Thymus (tissue), 14 donors: ENCODE measurements at places on chromosomes 7 and 10.

DNA sequence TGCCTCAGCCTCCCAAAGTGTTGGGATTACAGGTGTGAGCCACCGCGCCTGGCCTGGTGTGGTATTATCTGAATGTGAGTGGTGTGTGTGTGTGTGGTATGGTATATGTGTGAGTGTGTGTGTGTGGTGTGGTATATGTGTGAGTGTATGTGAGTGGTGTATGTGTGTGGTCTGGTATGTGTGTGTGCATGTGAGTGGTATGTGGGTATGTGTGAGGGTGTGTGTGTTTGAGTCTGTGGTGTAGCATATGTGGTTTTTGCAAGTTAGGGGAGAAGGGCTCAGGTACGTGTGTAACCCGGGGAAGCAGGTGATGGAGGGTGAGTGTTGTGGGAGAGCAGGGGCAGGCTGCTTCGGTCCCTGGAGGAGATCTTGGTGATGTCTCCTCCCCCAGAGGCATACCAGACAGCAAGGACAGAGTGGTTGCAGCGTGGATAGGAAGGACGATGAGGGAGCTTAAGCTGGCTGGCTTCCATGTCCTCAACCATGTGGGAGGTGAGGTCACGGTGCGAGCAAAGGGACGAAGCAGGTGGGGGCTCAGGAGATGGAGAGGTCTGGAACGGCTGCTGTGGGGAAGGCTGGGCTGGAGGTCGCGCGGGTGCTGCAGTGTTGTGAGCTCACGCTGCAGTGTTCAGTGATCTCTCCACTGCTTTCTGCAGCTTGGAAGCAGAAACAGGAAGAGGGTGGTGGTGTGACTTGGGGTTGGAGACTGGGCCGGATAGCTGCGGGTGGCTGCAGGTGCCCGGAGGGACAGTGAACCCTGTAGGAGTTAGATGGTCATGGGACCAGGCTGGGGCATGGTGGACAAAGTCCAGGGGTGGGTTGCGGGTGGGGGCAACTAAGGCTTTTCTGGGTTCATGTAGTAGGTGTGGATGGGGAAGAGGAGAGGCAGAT is 5.0 kb downstream of the ZYX start:
- DNase-seq = no peak
- H3K4me1 ChIP-seq = peaks cover 52% of the 10 kb centered on the region
- peaks cover 23% of the 10 kb centered on the region for H3K27me3 ChIP-seq
- no peak overlapping the region for H3K4me3 ChIP-seq
- H3K36me3 ChIP-seq = peaks cover 16% of the 10 kb centered on the region

DNA sequence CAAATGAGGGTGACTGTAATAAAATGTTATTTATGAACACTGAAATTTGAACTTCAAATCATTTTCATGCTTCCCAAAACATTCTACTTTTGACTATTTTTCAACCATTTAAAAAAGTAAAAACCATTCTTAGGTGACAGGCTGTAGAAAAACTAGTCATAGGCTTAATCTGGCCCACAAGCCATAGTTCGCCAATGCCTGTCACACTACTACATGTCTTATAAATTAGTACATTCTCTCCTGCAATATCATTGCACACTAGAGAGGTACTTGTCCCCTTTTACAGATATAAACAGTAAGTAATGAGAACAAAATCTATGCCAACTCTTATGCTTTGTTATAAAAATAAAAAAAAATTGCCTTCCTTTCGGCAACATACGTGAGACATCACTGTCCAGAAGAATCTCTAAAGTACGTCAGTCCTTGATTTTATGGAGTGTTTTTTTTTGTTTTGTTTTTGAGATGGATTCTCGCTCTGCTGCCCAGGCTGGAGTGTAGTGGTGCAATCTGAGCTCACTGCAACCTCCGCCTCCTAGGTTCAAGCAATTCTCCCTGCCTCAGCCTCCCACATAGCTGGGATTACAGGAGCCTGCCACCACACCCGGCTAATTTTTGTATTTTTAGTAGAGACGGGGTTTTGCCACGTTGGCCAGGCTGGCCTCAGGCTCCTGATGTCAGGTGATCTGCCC is 23.2 kb downstream of the UPF2 start:
- DNase-seq = no peak
- H3K36me3 ChIP-seq = peaks cover 12% of the 10 kb centered on the region

- H3K27ac ChIP-seq = no peak overlapping the region
- no peaks in the 10 kb centered on the region for H3K36me3 ChIP-seq
- H3K4me3 ChIP-seq = no peak overlapping the region
- no peaks in the 10 kb centered on the region for H3K4me1 ChIP-seq
- H3K27me3 ChIP-seq = no peaks in the 10 kb centered on the region
Observed at GRCh38 chr7:8379264-8379663, 54.1 kb upstream of the NXPH1 start.

- H3K36me3 ChIP-seq = no peaks in the 10 kb centered on the region
- no peak for DNase-seq
- H3K4me3 ChIP-seq = no peak overlapping the region
Observed at GRCh38 chr10:76375761-76376160, 944.3 kb downstream of the LRMDA start.

DNA sequence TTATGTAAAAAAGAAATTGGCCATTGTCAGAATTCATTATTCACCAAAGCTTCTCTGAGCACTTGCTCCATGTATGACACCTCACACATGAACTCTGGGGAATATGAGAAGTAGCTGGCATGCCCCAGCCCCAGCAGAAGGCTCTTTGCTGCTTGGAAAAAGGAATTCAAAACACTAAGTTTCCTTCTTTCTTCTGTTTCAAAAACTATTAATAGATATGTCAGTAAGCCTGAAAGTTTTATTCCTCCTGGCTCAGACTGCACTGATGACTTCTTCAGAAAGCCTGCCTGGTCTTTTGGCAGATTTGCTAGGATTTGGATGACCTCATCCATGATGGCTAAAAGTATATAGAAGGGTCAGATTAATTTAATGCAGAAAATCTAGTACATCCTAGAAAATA is 511.0 kb downstream of the GFRA1 start:
- no peaks in the 10 kb centered on the region for H3K36me3 ChIP-seq
- no peak for DNase-seq
- H3K4me1 ChIP-seq = no peaks in the 10 kb centered on the region
- H3K27ac ChIP-seq = no peak overlapping the region
- H3K27me3 ChIP-seq = no peaks in the 10 kb centered on the region

- H3K4me3 ChIP-seq = no peak overlapping the region
- H3K4me1 ChIP-seq = peaks cover 5% of the 10 kb centered on the region
- no peaks in the 10 kb centered on the region for H3K36me3 ChIP-seq
- no peak overlapping the region for H3K27ac ChIP-seq
- H3K27me3 ChIP-seq = no peaks in the 10 kb centered on the region
- peak; percentile 14 for DNase-seq
Observed at GRCh38 chr10:129532838-129533237, 65.8 kb downstream of the MGMT start.

- no peaks in the 10 kb centered on the region for H3K27me3 ChIP-seq
- H3K4me3 ChIP-seq = no peak overlapping the region
- no peak overlapping the region for H3K27ac ChIP-seq
- no peaks in the 10 kb centered on the region for H3K4me1 ChIP-seq
Observed at GRCh38 chr10:27564398-27564797, 60.3 kb downstream of the RAB18 start.

- no peak overlapping the region for H3K27ac ChIP-seq
- H3K4me3 ChIP-seq = no peak overlapping the region
- H3K27me3 ChIP-seq = no peaks in the 10 kb centered on the region
- H3K4me1 ChIP-seq = peaks cover 10% of the 10 kb centered on the region
- no peaks in the 10 kb centered on the region for H3K36me3 ChIP-seq
Observed at GRCh38 chr7:30468041-30468440, 10.5 kb downstream of the NOD1 start.

- DNase-seq = no peak
- no peaks in the 10 kb centered on the region for H3K36me3 ChIP-seq
- H3K27ac ChIP-seq = no peak overlapping the region
Observed at GRCh38 chr7:87056346-87056745, 3.1 kb downstream of the ELAPOR2 start.

DNA sequence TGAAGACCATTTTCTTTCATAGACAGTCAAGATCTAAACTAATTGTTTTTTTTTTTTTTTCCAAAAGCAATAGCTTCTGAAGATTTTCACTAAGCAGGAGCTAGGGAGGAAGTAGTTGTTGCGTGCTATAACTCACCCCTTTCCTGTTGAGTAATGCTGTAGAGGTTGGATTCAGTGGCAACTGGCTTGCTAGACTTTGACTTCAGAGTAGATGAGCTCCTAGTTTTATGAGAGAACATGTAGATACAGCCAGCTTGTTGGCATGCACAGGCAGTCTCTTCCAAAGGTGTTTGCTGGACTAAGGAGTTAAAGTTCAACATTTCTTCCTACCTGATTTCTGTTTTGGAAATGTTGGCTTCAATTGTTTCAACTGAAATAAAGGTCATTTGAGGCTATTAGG is 66.2 kb upstream of the MXI1 start:
- no peaks in the 10 kb centered on the region for H3K4me1 ChIP-seq
- H3K36me3 ChIP-seq = no peaks in the 10 kb centered on the region
- H3K27ac ChIP-seq = no peak overlapping the region
- no peak for DNase-seq

- H3K4me3 ChIP-seq = no peak overlapping the region
- peaks cover 38% of the 10 kb centered on the region for H3K27me3 ChIP-seq
- no peaks in the 10 kb centered on the region for H3K36me3 ChIP-seq
- DNase-seq = no peak
- H3K4me1 ChIP-seq = no peaks in the 10 kb centered on the region
- H3K27ac ChIP-seq = no peak overlapping the region
Observed at GRCh38 chr10:28664369-28664740, 13.0 kb upstream of the BAMBI start.

DNA sequence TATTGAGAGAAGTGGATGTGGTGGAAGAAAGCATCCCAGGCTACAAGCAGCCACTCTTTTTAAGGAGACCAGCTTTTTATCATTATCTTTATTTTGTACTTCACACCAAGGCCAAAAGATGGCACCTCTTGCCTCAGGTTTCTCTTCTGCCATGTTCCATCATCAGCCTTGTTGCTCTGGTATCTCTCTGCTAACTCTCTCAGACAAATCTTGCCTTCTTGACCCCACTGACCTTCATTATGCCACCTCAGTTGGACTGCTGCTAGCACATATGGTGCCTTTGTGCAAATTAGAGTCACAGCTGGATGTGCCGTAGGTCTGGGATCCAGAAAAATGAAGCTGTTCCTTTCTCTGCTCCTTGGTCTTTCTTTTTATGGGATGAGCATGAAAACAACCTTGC is 47.1 kb upstream of the DYNC1I1 start:
- H3K4me3 ChIP-seq = no peak overlapping the region
- DNase-seq = no peak
- H3K36me3 ChIP-seq = no peaks in the 10 kb centered on the region

- no peaks in the 10 kb centered on the region for H3K4me1 ChIP-seq
- DNase-seq = no peak
- H3K27ac ChIP-seq = no peak overlapping the region
Observed at GRCh38 chr7:1310936-1311335, 78.3 kb downstream of the UNCX start.

GRCh38 chr10:36711361-36711760 is 414.0 kb upstream of the ANKRD30A start:
- H3K4me1 ChIP-seq = no peaks in the 10 kb centered on the region
- H3K36me3 ChIP-seq = no peaks in the 10 kb centered on the region
- H3K4me3 ChIP-seq = no peak overlapping the region
- H3K27me3 ChIP-seq = no peaks in the 10 kb centered on the region

GRCh38 chr10:129500617-129501339 is 33.7 kb downstream of the MGMT start:
- H3K4me1 ChIP-seq = peaks cover 11% of the 10 kb centered on the region
- no peaks in the 10 kb centered on the region for H3K27me3 ChIP-seq
- H3K27ac ChIP-seq = peak overlapping the region; percentile 50
- no peak overlapping the region for H3K4me3 ChIP-seq

- H3K27me3 ChIP-seq = no peaks in the 10 kb centered on the region
- no peak for DNase-seq
- no peaks in the 10 kb centered on the region for H3K4me1 ChIP-seq
- no peaks in the 10 kb centered on the region for H3K36me3 ChIP-seq
Observed at GRCh38 chr7:114657279-114657678, 242.7 kb downstream of the FOXP2 start.

GRCh38 chr7:31613604-31614003 is 73.4 kb upstream of the PPP1R17 start:
- no peak overlapping the region for H3K4me3 ChIP-seq
- no peaks in the 10 kb centered on the region for H3K4me1 ChIP-seq
- no peak for DNase-seq
- H3K27ac ChIP-seq = no peak overlapping the region
- H3K36me3 ChIP-seq = no peaks in the 10 kb centered on the region
- no peaks in the 10 kb centered on the region for H3K27me3 ChIP-seq

DNA sequence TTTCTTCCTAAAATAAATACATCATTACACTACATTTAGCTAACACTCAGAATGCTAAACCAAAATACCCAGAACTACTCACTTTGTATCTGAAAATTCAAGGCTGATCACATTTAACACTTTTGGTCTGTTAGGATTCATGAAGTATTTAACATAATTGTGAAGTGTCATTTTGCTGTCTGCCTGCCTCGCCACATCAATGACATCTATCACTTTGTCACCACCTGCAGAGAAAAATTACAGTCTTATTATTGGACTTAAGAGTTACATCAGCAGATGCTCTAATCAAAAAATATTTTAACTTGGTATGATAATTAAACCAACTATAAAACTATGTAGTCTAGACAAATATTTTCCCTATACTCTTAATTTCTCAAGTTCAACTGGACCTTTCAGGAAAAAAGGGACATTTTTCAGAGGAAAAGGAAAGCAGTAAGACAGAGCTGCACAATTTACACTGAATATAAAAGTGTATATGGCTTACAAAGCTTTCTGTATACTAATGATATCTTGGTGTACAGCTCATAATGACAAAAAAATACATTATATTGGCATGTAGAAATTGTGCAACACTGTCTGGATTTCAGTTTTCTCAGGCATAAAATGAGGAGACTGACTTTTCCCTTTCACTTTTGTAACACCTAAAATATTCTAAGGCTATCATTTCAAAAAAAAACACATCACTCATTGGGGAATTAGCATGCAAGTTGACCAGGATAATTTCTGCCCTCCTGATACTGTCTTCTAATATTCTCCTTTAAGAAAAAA is 49.2 kb downstream of the KDM7A start:
- no peaks in the 10 kb centered on the region for H3K4me1 ChIP-seq
- no peaks in the 10 kb centered on the region for H3K27me3 ChIP-seq
- DNase-seq = no peak
- H3K27ac ChIP-seq = no peak overlapping the region

GRCh38 chr7:134936893-134937510 is 49.3 kb upstream of the AGBL3 start:
- no peak for DNase-seq
- H3K27me3 ChIP-seq = no peaks in the 10 kb centered on the region
- no peaks in the 10 kb centered on the region for H3K4me1 ChIP-seq

DNA sequence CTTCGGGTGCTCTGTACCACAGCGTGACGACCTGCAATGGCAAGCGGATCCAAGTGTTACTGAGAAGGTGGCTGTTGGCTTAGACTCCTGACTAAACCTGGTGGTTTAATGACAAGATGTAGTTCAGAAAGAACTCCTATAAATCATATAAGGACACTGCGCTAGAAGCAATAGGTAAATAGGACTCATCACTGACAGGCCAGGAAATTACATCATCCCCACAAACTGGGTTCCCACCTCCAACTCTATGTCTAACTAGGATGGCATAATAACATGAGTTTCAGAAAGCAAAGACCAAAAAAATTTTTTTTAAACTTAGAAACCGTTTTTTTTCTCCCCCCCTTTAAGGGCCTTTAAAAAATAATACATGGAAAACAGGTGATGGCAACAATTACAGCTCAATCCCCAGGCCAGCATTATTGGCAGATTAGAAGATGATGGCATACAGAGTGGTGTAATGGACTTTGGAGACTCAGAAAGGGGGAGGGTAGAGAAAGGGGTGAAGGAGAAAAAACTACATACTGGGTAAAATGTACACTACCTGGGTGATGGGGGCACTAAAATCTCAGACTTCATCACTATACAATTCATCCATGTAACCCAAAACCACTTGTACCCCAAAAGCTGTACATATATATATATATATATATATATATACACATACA is 81.4 kb upstream of the FAM133B start:
- no peak for DNase-seq
- H3K4me1 ChIP-seq = no peaks in the 10 kb centered on the region
- H3K27me3 ChIP-seq = no peaks in the 10 kb centered on the region
- peaks cover 16% of the 10 kb centered on the region for H3K36me3 ChIP-seq
- no peak overlapping the region for H3K4me3 ChIP-seq
- no peak overlapping the region for H3K27ac ChIP-seq
